NCI-H2029 treated with DMSO at 0.1 percent for 48 hours (cell line): ENCODE measurements at places on chromosomes 1 and 21.

- DNase-seq, result peak; percentile 27
These were observed 24.7 kb downstream of the CASZ1 start for GRCh38 chr1:10771789-10772188.

GRCh38 chr1:177172866-177173265 lies 2.1 kb downstream of the BRINP2 start:
- DNase-seq, result no peak

DNA sequence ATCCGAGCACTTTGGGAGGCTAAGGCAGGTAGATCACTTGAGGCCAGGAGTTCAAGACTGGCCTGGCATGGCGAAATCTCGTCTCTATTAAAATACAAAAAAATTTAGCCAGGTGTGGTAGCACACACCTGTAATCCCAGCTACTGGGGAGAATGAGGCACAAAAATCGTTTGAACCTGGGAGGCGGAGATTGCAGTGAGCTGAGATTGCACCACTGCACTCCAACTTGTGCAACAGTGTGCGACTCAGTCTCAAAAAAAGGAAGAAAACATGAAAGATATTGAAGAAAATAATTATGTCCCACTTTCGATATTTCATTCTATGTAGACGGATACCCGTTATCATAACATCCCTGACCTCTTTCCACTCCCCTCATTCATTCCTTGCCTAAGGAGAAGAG lies 19.2 kb downstream of the TUT4 start:
- no peak for DNase-seq

- DNase-seq, result no peak
These were observed 35.8 kb downstream of the GREM2 start for GRCh38 chr1:240575981-240576662.

GRCh38 chr1:65255035-65255655 lies 54.2 kb upstream of the DNAJC6 start:
- DNase-seq, result peak; percentile 58

GRCh38 chr1:156901966-156902915 lies 8.7 kb downstream of the PEAR1 start:
- no peak for DNase-seq

DNA sequence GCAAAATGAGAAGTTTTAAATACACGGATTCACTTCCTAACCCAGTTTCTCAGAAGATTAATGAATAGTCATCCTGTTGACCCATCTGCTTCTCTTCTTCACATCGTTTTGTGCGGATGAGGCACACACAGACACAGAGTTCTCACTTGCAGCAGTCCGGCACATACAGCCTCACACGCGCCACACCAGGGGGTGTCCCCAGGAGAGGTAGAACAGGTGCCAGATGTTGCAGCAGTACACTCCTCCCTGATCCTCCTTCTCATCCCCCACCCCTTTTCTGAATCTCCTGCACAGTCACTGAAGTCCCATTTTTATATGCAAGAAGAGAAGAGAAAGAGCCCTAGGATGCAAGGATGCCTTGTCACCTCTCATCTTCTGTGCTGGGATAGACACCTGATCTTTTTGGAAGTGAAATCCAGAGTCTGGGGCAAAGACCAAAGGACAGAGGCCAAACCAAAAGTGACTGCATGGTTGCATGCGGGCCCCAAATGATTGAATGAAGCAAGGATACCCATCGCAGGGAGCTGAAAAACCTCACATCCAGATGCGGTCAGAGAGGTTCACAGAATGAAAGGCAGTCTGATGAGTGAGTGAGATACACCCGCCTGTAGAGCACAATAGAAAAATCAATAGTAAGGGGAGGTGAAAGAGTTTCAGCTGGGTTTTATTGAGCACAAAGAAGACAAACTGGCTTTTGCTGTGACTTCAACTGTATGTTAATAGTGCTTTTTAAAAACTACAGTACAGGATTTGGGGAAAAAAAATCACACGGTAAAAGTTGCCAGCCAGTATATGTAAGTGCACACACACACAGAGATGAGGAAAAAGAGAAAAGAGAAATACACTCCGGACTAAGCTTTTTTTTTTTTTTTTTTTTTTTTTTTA lies 28.9 kb downstream of the PBX1 start:
- no peak for DNase-seq

GRCh38 chr1:154199563-154199879 lies 6.6 kb downstream of the CFAP141 start:
- no peak for DNase-seq

- DNase-seq, result no peak
These were observed 132.9 kb upstream of the WNT4 start for GRCh38 chr1:22275626-22276395.

GRCh38 chr1:147574401-147574800 lies 33.1 kb downstream of the BCL9 start:
- no peak for DNase-seq

- no peak for DNase-seq
These were observed 20.3 kb downstream of the RNASEL start for GRCh38 chr1:182568647-182569284.

DNA sequence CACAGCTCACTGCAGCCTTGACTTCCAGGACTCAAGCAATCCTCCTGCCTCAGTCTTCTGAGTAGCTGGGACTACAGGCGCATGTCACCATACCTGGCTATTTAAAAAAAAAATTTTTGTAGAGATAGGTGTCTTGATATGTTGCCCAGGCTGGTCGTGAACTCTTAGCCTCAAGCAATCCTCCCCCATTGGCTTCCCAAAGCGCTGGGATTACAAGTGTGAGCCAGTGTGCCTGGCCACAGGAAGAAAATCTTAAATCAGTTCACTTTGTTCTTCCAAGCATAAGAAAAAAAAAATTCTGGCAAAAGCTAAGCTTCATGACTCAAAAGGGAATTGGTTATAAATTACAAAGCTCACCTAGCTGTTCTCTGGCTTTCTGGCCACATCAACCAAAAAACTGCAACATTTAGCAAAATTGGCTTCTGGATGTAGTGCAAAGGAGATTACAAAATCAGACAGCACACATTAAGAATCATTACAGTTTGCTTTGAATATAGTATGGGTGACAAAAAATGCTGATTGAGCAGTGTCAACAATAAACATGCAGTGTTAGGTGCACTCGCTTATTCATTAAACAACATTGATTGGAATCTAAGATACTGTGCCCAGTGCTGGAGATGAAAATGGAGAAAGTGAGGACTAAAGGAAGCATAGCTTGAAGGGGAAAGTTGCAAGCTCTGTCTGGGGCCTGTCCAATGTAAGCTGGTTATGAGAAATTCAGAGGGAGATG lies 76.7 kb downstream of the KCTD3 start:
- DNase-seq, result no peak

GRCh38 chr1:245932302-245932972 lies 574.6 kb downstream of the SMYD3 start:
- no peak for DNase-seq

DNA sequence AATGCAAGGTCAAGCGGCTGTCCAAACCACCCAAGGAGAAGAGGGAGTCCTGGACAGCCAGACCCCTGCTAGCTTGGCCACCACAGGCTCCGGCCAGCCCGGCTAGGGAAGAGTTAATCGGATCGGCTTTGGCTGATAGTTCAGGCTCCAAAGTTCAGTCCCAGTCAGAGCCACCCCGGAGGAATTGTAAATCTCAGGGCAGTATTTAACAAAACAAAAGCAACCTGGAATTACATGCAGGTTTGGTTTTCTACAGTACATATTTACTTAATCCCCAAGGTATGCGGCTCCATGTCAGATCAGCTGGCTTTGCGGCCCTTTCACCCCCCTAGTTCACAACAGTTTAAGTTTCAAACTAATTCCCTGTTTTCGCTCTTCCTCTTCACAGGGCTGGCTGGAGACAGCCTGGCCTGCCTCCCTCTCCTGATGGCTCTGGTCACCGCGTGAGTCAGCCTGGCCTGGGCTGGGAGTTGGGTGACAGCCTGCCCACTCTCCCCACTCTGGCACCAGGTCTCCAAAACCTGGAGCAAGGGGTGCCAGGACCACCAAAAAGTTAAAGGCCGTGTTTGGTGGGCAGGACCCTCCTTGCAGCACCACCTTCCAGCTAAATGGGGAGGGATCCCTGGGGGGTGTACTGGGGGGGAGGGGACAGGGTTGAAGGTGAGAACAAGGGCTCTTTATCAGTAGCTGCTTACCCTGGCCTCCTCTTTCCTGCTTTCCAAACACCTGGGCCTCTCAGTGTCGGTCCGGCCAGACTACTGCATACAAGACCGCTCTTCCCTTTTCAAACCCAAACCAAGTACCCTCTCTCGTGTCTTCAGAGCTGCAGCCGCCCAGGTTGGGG lies 1.9 kb downstream of the DHRS3 start:
- no peak for DNase-seq

- no peak for DNase-seq
These were observed 14.9 kb upstream of the RNF223 start for GRCh38 chr1:1088801-1089680.

- DNase-seq, result no peak
These were observed 280.5 kb downstream of the RRAGC start for GRCh38 chr1:38579056-38579455.

- no peak for DNase-seq
These were observed 1.8 kb downstream of the ZNF683 start for GRCh38 chr1:26370591-26371382.

DNA sequence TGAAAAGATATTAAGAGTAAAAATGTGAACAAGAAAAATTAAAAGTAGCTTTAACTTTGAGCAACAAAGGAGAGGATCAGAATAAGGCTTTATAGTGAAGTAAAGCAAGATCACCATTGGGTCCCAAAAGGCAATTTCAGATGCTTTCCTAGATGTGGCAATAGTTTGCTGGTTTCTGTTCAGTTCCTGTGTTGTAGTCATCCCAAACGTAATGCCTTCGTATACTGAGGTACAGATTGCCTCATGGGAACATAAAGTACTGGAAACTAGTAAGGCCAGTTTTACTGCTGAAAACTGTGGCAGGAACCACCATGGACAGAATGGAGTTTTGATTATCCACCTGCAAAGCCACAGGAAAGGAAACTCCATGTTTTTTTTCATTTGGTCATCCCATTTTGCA lies 283.5 kb upstream of the SGIP1 start:
- DNase-seq, result no peak
